NCI-H1105 treated with DMSO at 0.1 percent for 48 hours (cell line): ENCODE measurements at places on chromosomes 12 and 14.
A peak's percentile ranks its signal among the peaks of the same experiment; 100 is the strongest.

GRCh38 chr12:114656906-114657596 lies 26.9 kb downstream of the TBX3 start:
- peak; percentile 88 for DNase-seq

DNA sequence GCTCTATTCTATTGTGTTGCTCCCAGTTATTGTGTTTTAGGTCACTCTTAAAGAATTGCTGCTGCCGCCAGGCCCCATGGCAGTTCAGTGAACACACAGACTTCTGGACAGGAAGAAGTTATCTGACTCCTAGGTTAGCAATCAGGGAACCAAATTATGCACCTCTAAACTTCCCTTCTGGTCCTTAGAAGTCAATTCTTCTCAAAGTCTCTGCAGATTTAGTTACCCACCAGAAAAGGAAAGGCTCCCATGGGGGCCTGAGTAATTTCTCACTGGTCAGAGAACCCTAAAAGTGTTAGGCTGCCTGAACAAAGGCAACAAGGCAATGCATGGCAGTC lies 10.0 kb downstream of the EMP1 start:
- no peak for DNase-seq

DNA sequence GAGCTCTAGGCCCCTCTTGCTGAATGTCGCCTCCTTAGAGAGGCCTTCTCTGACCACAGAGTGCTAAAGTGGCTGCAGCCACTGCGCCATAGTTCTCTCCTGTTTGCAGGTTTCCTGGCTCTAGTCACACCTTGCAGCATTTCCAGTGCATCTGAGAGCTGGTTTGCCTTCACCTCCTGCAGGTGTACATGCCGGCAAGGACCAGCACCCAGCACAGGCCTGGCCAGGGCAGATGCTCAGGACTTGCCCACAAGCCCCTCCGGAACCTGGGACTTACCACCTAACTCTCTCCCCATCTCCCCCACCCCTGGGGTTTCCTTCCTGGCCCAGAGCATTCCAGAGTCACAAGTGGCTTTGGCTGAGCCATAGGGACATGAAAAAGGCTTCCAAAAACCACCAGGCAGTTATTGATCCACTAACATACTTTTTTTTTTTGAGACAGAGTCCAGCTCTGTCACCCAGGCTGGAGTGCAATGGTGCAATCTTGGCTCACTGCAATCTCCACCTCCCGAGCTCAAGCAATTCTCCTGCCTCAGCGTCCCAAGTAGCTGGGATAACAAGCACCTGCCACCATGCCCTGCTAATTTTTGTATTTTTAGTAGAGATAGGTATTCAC lies 9.1 kb downstream of the ITPK1 start:
- DNase-seq = no peak

DNA sequence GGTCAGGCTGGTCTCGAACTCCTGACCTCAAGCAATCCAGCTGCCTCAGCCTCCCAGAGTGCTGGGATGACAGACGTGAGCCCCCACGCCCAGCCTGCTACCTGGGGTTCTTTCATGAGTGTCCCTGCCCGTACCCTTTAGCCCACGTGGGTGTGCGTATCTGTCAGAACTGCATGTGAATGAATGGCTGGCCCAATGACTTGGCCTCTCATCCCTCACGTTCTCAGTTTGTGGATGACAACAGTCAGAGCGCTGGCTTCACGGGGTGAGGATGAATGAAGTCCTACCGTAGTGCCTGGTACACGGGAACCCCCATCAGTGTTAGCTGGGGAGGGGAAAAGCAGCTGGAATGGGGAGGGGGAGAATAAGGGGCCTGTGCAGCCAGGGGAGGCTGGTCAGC lies 16.1 kb upstream of the ZDHHC22 start:
- no peak for DNase-seq

- no peak for DNase-seq
Measured at GRCh38 chr12:122006186-122006926, 15.3 kb upstream of the BCL7A start.

DNA sequence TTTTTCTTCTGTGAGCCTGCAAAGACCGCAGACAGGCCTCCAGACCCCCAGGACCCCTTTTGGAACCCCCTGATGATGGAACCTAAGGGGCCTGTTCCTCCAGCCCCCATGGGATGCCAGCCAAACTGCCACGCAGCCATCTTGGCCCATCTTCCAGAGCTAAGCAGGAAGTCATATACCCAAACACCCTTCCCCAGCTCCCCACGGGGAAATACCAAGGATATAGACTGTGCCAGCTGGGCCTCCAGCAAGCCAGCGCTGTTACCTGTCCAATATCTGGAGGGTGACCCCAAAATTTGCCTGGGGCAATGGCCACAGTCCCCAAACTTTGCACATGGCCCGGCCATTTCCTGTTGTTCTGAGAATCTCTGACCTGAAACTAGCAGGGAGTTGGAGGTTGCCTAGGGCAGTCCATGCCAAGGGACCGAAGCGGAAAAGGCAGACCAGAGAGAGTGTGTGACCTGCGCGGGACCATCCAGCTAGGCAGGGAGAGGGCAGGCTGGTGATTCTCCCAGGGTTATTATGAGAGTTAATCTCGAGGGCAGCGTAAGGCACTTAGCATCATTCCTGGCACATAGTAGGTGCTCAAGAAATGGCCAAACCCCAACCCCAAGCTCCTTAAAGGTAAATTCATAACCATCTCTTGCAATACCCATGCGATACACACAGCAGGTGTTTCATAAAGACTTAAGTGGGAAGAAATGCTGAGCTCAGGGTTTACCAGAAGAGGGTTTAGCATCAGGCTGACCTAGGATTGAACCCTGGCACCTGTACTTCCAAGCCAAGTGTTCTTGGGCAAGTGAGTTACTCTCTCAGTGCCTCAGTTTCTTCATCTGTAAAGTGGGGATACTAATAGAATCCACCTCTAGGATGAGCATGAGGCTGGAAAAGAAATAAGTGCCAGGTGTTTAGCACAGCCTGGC lies 2.6 kb upstream of the RASAL1 start:
- DNase-seq = no peak

DNA sequence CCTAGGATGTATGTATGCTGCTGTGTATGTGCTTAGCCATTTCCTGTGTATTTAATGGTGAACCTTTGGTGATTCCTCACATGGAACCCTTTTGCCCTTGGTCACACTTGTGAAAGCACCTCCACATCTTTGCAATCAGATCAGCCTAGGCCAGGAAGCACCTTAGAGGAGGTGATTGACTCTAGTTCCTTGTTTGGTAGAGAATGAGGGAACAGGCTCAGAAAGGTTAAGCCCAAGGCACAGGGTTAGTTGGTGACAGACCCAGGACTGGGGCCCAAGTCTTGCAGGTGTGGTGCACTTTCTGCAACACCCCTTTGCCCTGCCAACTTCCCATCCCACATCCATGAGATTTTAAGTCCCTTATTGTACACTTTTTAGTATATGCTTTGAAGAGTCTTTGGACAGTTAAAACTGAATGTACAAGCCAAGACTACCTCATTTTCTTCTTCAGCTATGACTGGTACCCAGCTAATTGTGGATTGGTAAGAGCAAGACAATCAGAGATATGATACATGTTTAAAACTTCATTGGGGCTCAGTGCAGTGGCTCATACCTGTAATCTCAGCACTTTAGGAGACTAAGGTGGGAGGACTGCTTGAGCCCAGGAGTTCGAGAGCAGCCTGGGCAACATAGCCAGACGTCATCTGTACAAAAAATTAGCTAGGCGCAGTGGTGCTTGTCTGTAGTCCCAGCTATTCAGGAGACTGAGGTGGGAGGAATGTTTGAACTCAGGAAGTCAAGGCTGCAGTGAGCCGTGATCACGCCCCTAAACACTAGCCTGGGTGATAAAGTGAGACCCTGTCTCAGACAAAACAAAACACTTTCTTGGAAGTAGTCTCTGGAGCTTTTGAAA lies 71.1 kb downstream of the RASSF3 start:
- DNase-seq = no peak

DNA sequence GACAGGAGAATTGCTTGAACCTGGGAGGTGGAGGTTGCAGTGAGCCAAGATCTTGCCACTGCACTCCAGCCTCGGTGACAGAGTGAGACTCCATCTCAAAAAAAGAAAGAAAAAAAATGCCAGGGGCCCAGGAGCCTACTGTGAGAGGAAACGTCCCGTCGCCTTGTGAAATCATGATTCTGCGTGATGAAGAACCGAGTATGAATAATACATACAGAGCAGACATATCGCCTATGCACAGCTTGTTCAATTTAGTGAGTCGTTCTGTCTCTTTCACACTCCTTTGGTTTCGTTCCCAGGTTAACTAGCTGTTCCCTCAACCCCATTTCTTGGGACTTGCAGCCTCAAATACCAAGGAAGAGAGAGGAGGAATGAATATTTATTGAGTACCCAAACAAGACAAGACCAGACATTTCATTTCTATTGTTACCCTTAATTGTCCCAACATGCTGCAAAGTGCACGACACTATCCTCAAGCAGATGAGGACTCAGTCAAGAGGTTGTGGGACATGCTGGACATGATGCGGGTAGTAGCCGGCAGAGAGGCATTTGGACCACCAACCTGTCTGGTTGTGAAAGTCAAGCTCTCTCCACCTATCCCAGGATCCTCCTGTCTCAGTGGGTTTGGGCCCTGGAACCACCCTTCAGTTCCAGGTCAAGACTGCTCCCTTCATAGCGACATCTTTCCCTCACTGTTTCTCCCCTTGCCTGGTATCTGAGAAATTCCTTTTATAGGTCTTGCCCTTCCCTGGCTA lies 8.6 kb upstream of the CD27 start:
- no peak for DNase-seq

GRCh38 chr14:68790644-68791077 lies 2.2 kb downstream of the ZFP36L1 start:
- DNase-seq = no peak

DNA sequence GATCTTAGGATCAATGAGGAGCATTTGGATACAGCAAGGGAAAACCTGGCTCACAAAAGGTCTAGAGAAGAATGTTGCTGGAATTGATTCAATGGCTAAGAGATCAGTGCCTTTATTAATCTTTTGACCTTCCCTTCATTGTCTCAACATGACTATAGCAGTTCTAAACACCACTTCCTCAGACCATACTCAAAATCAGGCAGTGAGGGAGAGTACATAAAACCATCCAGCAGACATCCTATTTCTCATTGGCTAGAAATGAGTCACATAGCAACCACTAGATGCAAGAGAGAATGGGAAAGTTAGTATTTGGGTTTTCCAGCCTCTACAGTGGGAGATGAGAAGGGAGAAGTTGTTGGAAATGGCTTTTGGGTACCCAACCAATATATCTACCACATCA lies 151.4 kb upstream of the NUDT4 start:
- no peak for DNase-seq

DNA sequence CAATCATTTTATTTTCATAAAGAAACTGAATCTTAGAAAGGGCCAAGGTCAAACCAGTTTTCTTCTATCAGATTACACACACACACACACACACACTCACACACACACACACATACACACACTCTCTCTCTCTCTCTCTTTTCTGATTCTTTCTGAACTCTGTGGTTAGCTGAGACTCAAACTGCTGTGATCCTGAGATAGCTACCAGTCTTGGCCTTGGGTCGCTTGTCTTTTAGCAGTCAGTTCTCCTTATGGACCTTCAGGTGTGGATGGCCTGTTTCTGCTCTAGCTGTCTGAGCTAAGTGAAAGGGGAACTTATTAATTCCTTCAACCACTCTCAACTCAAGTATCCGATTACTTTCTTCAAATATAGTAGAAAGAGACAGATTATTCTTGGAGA lies 145.1 kb downstream of the GRIP1 start:
- no peak for DNase-seq

DNA sequence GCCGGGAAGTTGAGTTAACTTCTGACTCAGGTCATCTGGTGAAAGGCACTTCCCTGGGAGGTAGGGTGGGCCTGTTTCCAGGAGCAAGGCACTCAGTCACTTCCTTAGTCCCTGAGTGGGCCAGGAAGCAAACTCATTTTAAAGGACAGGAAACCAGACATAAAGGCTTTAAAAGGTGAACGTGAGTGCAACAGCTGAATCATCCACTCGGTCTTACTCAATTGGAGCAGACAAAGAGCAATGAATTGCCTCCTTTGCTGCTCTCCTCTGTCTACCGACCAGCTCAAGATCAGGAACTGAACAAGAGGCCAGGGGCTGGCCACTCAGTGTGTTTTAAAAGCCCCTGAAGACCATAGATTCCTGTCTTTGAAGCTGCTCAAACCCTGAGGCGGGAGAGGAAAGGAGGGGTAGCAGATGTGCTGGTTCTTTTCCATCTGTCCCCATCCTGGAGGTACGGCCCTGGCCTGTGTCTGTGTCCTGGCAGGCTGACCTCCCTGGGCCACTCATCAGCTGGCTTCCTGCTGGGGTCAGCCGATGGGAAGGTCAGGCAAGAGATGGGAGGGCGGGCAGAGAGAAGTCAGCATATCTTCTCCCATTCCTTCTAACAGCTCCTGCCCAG lies 148.9 kb downstream of the PPM1H start:
- no peak for DNase-seq

DNA sequence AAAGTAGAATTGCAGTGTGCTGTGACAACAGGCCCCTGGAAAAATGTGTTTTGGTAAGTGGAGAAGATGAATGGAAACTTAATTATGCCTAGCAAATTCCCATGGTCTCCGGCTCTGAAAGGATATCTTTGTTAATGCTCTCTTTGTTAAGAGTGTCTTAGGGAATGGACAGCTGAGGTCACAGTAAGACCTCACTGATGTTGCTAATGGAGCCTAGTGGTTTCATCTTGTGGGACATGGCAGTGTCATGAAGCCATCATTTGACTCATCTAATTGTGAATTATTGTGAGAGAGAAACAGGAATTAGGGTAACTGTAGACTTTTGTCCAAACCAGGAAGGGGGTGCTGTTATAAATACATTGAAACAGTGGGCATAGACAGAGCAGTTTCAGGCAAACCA lies 330.3 kb downstream of the TMTC2 start:
- no peak for DNase-seq

- DNase-seq = no peak
Measured at GRCh38 chr14:27026097-27026496, 428.3 kb upstream of the NOVA1 start.

- no peak for DNase-seq
Measured at GRCh38 chr12:2689393-2689792, 105.4 kb upstream of the FKBP4 start.

DNA sequence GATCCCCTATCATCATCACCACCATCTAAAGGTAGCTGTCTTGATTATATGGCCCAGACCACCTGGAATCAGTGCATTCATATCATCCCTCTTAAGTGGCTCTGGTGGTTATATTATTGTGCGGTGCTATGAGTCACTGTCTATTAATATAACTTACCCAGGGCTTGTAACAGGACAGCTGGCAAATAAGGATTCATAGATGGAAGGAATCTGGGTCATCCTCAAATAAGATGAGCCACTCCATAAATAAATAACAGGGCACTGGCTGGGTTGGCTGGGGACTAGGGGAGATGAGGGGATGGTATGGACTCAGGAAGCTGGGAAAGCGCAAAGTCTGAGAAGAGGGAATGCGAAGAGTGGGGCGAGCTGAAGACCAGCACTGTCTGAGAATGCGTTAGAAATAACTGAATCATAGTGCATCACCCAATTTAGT lies 216.1 kb downstream of the NUAK1 start:
- no peak for DNase-seq

DNA sequence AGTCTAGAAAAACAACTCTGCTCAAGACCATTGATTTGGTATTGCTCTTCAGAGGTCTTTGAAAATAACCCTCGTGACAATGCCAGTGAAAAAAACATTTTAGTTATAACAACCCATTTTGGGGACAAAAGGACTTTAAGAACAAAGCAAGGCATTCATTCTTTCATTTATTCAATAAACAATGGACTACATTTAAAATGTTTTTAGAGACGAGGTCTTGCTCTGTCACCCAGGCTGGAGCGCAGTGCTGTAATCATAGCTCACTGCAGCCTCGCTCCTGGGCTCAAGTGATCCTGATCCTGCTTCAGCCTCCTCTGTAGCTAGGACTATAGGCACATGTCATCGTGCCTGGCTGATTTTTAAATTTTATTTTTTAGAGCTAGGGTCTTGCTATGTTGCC lies 7.7 kb upstream of the KICS2 start:
- DNase-seq = no peak

- DNase-seq = no peak
Measured at GRCh38 chr12:51306507-51306906, 17.5 kb downstream of the BIN2 start.
